ENCODE measurements at places on chromosomes 7 and 10.

GRCh38 chr10:86232644-86233043 is 134.0 kb downstream of the GRID1 start:
- no peak for DNase-seq

DNA sequence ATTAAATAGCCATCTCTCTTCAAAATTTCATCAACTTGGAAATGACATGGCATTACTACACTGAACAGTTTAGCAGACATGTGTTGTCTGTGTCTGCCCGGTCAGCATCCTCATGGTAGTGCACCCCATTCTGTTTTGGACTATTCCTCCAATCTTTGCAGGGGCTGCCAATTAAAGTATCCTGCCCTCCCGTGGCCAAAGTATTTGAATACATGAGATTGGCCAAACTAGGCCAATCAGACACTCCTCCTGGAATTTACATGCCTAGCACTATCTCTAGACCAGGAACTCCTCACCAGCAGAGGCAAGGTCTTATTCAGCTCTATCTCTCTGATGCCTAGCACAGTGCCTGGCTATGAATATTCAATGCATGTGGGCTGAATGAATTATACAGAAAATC is 4.4 kb downstream of the SHTN1 start:
- DNase-seq, result no peak

DNA sequence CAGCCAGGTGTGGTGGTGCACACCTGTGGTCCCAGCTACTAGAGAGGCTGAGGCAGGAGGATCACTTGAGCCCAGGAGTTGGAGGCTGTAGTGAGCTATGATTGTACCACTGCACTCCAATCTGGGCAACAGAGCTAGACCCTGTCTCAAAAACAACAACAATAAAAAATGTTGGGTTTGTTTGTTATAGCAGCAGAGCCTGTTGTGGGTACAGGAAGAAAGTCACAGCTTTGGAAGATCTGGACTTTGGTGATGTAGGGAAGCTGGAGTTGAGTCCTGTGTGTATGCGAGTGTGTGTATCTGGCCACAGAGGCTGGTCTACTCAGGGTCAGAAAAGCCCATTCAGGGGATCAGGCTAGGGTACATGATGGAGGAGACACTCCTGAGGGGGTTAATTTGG is 3.9 kb downstream of the GRID2IP start:
- no peak for DNase-seq

DNA sequence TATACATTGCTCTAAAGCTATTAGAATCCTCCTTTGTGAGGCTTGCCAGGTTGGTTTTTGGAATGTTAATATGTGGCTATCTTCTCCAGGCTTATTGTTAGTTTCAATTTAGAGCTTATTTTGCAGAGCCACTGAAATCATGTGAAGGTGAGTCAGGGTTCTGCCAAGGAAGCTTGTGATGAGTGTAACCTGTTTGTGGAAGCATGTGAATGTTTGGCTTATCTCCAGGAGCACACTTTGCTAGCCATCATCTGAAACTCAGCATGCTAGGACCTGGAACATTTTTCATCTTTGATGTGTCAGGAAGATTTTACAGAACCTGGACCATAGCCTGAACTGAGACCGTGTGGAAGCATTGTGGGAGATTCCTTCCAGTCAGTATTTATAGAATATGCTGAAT is 197.3 kb downstream of the PPP1R9A start:
- DNase-seq, result no peak

DNA sequence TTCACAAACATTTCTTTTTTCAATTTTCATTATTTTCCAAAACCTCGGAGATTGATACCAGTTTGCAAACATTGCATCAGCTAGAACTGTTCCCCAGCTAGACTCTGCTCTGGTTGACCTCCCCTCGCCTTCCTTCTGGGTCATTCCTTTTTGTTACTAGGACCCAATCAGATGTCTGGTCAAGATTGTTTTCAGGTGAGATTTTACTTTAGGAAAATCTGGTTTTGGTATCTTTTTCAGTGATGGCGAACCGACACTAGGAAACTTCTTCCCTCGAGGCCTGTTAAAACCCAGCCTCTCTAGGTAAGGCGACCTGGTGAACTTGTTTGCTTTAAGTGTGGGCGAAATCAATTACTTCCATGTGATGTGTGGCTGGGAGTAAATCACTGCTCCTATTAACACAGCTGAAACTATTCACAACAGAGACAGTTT is 8.4 kb downstream of the PROSER2 start:
- DNase-seq, result no peak

Measured in CD4-positive, alpha-beta T cell treated with Interleukin-4 for 1 hour (primary cell).